ENCODE measurements at places on chromosomes 2 and 18.

DNA sequence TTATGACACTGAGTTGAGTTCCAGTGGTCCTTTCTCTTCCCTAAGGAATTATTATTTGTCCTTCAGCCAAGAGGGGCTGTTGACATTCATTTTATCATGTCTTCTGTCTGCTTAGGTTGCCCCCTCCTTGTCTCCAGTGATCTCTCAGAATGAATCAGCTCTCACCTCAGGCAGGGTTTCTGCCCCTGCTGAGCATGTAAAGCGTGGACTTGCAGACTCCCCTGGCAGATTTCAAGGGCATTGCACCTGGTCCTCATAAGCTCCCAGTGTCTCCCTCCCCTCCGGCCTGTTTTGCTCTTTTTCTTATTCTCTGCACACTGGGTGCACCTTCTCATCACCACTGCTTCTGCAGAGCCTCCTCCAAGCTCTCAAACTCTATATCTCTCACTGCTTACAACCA, 188.4 kb downstream of the KCNS3 start:
- no peak for ATAC-seq

DNA sequence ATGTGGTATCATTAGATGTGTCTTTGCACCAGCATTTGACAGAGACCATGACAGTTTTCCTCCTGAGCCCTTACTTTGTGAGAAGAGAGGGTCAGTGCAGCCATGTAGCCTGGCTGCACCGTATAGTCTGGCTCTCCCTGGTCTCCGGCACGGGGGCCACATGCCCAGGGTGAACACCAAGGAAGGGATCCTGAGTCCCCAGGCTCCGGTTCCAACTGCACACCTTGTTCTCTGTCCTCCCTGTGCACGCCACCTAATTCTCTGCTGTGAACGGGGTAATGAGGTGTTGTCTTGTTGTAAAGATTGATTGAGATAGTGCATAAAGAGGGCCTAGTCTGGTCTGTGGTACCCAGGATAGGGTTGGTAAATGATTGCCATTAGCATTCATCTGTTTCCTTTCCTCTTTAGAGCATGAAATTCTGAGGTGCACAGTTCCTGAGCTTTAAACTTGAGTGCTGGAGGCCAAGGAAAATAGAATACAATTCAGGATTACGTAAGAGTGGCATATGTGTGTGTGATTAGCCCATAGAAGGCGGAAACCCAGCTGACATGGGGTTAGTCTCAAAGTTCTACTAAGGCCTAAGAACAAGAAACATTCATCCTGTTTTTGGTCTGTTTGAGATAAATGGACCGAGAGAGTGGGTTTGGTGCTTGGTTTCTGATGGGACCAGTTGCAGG, 55.5 kb downstream of the NCK2 start:
- no peak for ATAC-seq

DNA sequence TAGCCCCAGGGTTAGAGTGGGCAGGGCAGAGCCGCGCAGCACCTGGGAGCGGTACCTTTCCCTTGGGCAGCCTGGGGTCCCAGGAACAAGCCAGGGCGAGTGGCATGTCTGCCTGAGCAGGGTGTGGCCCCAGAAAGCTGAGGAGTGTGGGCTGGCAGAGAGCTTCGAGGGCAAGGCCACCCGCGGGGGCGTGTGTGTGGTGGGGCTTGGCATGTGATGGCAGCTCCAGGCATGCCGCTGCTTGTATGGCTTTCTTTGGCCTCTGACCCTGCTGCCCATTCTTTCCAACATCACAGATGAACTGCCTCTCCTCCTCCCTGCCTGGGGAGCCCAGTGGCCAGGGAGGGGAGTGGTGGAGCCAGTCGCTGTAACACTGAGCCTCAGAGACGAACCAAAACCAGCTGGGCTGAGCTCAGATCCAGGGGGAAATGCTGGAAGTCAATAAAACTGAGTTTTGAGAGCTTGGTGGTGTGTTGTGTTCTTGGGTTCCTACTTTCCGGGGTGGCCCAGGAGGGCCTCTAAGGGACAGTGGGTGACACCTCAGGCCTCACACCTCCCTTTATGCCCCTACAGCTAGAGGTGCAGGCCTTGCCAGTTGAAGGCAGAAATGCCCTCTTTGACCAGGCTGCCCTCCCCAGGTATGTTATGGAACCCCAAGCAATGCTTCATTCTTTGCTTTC, 7.4 kb downstream of the DNAJB2 start:
- ATAC-seq: no peak

- ATAC-seq: no peak
Measured at GRCh38 chr2:85814802-85815550, 61.2 kb downstream of the ATOH8 start.

DNA sequence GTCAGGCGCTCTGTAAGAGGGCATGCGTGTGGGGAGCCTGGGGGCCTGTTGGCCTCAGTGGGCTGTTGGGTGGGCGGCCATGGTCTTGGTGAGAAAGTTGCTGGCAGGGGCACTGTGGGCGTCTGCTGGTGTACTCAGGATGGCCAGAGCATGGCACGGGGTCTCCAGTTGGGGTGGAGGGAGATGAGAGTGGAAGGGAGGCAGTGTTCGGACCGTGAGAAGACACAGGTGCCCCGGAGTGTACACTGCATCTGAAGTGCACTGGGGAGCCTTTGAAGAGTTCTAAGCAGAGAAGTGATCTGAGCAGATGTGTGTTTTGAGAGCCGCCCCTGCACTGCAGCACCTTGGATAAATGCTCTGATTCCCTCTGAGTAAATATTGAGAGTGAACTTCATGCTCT, 150.8 kb downstream of the LDLRAD4 start:
- ATAC-seq: no peak

DNA sequence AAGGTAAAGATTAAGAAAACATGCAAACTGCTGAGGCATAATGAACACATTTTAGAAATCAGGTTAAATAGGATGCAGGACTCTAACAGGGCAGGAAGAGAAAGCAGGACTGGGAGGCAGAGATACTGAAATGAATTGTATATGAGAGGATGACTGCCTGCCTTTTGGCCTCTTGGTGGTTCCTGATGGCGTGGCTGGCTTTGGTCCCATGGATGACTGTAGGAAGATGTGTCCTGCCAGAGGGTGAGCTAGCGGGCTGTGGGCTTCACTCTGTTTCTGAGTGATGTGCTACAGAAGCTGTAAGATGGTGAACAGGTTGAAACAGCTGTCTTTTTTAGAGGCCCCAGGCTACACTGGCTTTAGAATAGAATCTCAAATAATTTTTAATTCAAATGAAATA, 517.0 kb downstream of the SLC4A3 start:
- ATAC-seq: no peak

DNA sequence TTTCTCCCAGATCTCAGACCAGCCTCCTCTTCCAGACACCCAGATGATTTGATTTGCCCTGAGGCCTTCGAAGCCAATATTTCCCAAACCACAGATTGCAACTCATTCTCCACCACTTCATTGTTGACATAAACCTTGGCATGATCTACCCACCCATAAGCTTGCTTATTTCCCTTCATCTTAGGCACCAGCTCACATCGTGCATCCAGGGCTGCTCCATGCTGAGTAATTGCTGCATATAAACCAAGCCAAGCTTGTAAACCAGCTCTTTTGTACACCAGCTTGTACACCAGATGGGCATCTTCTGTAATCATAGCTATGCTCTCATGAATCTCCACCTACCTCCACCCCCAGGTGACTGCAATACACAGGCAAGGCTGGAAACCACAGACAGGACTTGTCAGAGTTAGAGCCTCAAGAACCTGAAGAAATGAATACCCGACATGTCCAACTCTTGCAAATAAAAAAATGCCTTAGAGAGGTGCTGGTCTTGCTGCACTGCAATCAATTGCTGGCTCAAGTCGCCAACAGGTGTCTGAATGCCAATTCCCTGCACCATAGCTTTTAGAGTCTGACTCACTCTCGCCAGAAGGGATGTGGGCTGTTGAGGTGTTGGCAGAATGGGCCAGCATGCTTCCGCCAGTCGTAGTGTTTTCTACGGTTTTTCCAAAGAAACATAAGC, 31.5 kb downstream of the TRABD2A start:
- no peak for ATAC-seq

DNA sequence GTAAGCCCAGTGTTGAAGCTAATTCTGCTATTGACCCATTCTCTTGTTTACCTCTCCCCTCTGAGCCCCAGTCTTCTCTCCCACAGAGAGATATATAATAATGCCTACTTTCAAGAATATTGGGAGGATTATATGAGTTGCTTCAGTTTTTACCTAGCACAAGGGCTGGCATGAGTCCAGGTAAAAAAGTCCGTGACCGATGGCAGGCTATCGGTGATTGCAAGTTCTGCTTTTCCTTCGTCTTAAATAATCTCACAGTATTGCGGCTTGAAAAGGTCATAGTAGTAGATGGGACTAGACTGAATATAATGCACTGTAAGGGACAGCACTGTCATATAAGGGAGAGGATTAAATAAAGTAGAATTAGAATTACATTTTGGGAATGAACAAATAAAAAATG, 77.6 kb downstream of the KIF5C start:
- no peak for ATAC-seq
